T follicular helper cell (primary cell): ENCODE measurements at places on chromosomes 5 and 9.

GRCh38 chr9:133521122-133522072, 3.4 kb downstream of the MYMK start:
- DNase-seq: no peak

DNA sequence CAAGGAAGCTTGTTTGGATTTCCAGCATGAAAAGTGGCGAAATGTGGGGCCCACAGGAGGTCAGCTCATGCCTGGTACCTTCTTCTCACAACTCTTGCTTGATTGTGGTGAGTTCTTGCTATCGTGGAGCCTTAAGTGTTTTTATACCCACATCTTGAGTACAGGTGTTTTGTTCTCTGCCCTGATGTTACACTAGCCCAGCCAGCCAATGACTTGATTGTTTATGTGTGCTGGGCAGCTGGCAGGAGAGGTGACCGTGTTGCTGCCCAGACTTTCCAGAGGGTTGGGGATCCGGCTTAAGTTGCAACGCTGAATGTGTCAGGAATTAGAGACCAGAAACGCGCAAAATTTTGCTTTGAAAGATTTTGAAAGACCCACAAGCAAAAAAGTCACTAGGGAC, 24.0 kb upstream of the TPPP start:
- DNase-seq: no peak

DNA sequence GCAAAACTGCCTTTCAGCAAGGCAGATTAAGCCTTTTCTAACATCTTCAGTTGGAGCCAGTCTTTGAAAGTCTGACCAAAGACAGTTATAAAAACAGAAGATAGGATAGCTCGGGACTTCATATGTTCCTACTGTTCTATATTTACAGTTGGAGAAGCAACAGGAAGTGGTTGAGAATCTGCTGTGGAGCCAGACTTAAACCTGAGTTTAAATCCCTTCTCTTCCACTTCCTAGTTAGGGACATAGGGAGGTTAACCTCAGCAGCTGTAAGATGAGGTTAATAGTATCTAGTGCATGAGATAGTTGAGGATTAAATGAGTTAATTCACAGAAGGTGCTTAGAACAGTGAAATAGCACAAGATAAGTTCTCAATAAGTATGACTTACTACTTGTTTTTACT, 84.5 kb upstream of the FREM1 start:
- no peak for DNase-seq

GRCh38 chr9:113298311-113298710, 4.9 kb downstream of the RNF183 start:
- no peak for DNase-seq

DNA sequence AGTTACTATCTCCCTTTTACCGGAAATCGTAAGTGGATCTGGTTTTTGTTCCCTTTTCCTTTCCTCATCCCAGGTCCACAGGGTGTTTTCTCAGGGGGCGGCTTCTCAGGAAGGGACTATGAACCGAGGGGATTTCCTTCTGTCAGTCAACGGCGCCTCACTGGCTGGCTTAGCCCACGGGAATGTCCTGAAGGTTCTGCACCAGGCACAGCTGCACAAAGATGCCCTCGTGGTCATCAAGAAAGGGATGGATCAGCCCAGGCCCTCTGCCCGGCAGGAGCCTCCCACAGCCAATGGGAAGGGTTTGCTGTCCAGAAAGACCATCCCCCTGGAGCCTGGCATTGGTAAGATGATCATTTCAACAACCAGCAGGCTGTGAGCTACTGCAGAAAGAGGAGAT, 75.8 kb downstream of the GOLPH3 start:
- no peak for DNase-seq

- no peak for DNase-seq
Observed at GRCh38 chr5:118723021-118723338, 265.4 kb downstream of the DTWD2 start.

DNA sequence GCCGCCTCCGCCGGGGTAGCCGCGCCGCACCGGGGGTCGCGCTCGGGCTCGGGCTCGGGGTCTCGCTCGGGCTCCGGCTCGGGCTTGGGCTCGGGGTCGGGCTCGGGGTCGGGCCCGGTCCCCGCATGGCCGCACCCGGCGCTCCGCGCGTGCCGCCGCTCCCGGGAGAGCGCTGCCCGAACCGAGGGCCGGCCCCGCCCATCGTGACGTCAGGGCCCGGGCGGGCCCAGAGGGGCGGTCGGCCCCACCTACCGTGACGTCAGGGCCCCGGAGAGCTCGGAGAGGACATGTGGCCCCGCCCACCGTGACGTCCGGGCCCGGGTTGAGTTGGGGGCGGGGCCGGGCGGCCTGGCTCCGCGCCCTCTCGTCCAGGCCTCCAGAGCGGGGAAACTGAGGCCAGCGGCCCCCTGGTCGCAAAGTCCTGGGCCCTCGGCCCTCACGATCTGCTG, at the start of gene NSMF:
TSS of gene NSMF (minus strand) at position 183 of the 449 bp plus-strand sequence. CDS start 232 bp downstream, outside the sequence.
- DNase-seq: peak; percentile 93

GRCh38 chr9:127714951-127715469, 453 bp downstream of the PTRH1 start:
- DNase-seq: no peak

GRCh38 chr9:133795049-133795448, 56.9 kb upstream of the SARDH start:
- DNase-seq: no peak

- peak; percentile 72 for DNase-seq
Observed at GRCh38 chr9:34701769-34702736, 7.9 kb downstream of the CCL21 start.

- DNase-seq: no peak
Observed at GRCh38 chr5:171968531-171968930, 37.9 kb downstream of the FBXW11 start.

DNA sequence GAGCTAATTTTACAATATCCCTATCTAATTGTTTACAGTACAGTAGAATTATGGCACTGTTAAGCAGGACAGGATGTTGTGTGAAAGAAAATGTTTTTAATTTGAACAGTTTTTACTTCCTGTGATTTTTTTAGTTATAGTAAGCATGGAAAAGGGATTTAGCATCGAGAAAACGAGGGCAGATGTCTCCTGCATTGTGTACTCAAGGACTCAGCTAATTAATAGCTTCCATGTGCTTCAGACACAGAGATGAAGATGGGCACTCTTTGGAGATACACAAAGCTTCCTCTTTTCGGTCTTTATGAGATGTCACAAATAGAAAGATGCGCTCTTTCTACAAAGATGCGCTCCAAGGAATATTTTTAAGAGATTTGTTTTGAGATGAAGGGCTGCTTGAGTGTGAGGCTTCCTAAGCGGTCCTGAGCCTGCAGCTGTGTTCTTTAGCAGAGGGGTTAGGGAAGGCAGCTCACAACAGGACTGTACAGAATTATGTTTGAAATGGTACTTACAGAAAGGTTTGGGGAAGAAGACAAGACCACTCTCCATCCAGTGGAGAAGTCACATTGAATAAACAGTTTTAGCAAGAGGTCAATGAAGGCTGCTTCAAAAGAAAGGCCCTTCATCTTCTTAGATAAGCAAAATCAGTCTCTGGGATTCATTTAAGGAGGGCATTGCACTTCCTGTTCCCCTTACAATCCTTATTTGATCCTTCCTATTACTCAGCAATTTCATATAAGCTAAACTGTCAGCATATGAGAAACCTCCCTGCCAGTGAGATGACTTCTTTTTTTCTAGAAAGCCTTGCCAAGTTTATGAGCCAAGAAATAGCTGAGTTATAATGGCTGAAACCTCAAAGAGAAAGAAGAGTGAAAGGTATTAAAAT, 311.5 kb downstream of the EFNA5 start:
- DNase-seq: no peak

DNA sequence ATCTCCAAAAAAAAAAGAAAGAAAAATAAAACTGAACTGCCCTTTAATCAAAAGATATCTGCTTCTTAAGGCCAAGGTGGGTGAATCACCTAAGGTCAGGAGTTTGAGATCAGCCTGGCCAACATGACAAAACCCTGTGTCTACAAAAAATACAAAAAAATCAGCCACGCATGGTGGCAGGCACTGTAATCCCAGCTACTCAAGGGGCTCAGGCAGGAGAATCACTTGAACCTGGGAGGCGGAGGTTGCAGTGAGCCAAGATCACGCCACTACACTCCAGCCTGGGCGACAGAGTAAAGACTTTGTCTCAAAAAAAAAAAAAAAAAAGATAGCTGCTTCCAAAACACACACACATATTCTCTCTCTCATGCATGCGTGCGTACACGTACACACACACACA, 17.8 kb downstream of the SCAI start:
- DNase-seq: no peak

DNA sequence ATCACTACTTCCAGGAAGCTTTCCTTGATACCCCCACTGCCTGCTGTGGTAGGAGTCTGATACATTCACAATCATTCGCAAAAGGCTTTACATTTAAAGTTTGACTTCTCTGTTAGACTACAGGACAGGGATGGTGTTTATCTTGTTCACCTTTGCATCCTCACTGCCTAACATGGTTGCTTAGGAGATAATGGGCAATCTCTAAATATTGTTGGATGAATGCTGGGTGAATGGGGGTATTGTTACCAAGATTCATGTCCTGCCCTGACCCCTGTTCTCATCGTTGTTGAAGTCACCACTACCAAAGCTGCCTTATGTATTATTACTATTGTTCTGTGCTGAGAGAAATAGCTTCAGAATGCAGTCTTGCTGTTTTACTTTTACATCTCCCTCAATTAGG, 7.7 kb upstream of the TMEFF1 start:
- no peak for DNase-seq

- DNase-seq: no peak
Observed at GRCh38 chr9:28976684-28977083, 1403.4 kb upstream of the C9orf72 start.

- no peak for DNase-seq
Observed at GRCh38 chr5:90551376-90551775, 7.2 kb upstream of the ADGRV1 start.

DNA sequence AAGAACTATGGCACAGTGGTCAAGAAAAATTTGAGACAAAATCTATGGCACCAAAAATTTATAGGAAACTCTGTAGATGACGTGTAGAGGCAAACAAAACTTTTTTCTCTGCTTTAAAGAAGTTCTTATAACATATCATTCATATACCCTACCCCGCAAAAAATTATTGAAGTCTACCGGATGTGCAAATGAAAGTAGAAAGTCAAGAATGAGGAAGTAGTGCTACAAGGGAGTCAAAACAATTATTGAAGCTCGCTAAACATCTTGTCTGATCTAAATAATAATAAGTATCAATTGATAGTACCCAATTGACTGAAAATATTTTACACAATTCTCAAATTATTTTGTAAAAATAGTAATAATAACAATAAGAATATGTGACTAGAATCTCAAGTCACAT, 398.5 kb downstream of the TAF11L14 start:
- DNase-seq: no peak

GRCh38 chr9:121364077-121364476, 6.0 kb downstream of the STOM start:
- no peak for DNase-seq

DNA sequence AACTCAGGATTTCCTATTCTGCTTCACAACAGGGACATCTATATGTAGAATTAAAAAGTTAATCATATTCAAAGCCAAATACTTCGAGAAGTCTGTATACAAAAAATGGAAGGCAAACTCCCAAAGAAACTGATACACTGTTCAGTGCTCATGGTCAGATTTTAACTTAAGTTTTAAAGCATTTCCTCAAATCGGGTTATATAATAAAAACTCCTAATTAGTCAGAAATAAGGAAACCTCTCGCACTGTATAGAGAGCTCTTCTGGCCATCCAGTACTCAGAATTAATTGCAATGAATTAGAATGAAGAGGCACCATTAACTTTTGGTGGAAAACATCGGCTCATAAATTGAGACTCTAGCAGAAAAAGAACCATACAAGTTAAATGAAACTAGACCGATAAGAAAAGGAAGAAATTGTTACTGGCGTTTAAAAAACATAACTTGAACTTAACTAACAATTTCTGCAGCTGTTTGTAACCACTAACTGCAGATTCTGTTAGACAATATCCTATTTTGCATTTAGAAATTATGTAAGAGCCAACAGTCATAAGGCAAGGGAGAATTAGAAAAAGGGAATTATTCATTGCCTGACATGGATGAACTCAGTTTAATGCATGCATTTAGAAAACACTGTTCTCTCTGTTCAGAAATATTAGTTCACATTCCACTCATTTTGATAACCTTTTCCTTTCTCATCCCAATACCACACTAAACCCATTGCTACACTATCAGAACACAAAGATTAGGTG, 96.6 kb downstream of the FNBP1 start:
- no peak for DNase-seq

DNA sequence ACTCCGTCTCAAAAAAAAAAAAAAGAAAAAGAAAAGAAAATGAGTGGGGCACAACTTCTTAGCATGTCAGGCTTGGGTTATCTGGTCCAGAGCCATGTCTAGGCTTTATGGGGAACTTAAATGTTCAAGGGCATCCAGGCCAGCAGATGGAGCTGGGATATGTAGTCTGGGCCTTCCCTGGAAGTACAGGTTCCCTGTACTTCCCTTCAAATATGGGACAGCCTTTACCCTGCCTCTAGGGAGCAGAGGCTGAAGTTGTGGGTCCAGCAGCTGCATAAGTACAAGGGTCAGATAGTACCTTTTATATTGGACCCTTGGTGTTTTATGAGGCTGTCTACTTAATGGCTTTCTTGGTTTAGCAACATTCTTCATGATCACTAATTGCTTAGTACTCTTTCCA, 42.1 kb downstream of the FAF2 start:
- DNase-seq: no peak

DNA sequence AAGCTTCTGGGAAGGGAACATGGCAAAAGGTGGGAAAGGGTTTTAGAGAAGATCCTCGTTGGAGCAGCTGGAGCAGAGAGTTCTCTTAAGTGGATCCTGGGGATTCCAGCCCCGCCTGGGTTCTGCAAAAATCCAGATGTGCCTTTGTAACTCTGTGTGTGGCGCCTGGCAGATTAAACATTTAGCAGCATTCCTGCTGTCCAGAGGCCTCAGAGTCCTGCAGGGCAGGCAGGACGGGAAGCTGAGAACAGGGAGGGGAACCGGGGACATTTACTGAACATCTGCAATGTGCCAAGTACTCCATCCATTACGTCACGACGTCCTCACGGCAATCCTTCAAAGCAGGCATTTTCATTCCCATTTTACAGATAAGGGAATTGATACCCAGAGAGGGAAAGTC, 6.0 kb downstream of the EIF4E1B start:
- no peak for DNase-seq

DNA sequence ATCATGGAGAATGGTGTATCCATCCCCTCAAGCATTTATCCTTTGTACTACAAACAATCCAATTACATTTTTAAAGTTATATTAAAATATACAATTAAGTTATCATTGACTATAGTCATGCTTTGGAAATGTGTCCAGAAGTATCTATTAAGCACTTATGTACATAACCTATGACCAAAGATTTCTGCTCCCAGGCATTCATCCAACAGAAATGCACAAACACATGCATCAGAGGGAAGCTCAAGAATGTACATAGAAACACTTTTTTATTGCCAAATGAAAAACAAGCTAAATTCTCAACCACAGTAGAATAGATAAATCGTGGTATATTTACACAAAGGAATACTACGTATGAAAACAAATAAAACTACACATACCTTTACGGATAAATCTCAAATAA, 700.5 kb upstream of the ZNF608 start:
- no peak for DNase-seq

- no peak for DNase-seq
Observed at GRCh38 chr5:180169248-180170105, 39.5 kb downstream of the RASGEF1C start.

- no peak for DNase-seq
Observed at GRCh38 chr5:140166911-140167310, 8.1 kb upstream of the CYSTM1 start.
